ENCODE measurements at places on chromosomes 12 and 14. TPM values are rescaled to one million over a fixed set of nuclear protein-coding genes. Genes with fewer than 3 reads are reported as not detected.

DNA sequence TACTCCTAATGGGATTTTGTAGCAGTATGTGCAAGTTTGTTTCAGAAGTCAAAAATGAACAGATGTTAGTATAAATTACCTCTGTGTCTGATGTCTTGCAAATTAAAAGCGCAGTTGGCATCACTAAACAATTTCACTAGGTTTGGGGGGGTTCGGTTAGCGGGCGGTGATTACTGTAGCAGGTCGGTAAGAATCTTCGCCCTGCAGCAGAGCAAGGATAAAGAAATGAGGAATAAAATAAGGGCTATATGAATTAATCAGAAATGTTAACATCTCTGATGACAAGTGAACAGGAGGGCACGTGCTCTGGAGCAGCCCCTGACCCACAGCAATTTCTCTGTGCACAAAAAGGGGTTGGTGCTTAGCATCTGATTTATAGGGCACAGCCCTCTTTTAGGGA, 43.6 kb upstream of the VSX2 start:
- no peak for DNase-seq

STXBP6 gene
- polyA plus RNA-seq: 24.9 TPM

GUCY2C gene
- polyA plus RNA-seq: 0.32 TPM

DNA sequence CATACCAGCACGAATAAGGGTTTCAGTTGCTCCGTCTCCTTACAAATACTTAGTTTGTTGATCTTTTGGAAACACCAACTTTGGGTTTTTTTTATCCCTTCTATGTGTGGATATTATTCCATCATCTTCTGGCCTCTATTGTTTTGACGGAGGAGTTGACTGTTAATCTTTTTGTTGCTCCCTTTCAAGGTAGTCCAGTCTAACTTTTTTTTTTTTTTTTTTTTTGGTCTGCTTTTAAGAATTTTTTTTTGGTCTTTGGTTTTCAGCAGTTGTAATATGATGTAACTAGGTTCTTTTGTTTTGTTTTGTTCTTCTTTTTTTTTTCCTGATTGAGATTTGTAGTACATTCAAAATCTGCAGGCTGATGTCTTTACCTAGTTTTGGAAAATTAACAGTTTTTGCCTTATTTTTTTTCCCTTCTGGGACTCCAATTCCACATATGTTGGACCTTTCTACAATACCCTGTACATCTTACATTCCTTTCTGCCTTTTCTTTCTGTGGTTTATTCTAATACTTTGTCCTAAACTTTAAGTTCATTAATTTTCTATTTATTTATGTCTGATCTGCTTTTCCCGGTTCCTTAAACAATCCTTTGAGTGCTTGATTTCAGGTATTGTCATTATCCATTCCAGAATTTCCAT, 54.9 kb downstream of the DNAH10 start:
- DNase-seq: no peak

CCDC175 gene
- not detected for polyA plus RNA-seq

GRCh38 chr14:99889268-99889667, 96.1 kb downstream of the EML1 start:
- no peak for DNase-seq

- DNase-seq: no peak
Observed at GRCh38 chr14:54105406-54105805, 148.8 kb upstream of the BMP4 start.

DNA sequence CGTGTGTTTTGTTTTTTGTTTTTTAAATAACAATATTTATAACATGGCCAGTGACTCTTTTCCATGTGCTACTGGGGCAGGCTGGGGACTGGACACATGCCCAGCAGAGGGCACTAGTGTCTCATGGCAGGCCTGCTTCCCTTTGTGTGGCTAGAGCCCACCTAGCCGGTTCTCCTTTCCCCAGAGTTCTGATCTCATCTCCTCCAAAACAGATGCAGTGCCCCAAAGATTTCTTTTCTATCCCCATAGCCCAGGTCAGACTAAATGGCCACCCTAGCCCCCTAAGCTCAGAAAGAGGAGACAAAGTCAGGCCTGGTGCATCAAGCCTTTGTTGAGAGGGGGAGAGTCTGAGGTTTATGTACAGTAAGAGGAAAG, 21.2 kb downstream of the PRPF40B start:
- peak; percentile 82 for DNase-seq

GRCh38 chr14:74062809-74063150, 21.5 kb downstream of the ALDH6A1 start:
- no peak for DNase-seq

DNA sequence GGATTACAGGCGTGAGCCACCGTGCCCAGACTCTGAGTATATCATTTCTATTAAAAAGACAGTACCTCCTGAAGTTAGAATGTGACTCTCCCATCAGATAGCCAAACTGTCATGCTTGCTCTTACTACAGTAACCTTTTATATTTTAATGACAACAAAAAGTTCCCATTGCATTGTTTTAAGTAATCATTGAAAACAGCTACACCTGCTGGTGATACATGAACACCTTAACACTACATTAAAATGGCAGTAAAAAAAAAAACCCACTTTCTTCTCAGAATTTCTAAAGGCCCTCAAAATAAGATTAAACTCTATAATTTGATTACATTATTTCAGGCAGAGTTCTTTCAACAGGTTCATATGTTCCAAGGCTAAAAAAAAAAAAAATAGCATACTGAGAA, 76.7 kb downstream of the SH2B3 start:
- no peak for DNase-seq

GRCh38 chr12:110574044-110574443, 9.1 kb downstream of the PPTC7 start:
- DNase-seq: no peak

FAIM2 gene
- 10.3 TPM for polyA plus RNA-seq

DNA sequence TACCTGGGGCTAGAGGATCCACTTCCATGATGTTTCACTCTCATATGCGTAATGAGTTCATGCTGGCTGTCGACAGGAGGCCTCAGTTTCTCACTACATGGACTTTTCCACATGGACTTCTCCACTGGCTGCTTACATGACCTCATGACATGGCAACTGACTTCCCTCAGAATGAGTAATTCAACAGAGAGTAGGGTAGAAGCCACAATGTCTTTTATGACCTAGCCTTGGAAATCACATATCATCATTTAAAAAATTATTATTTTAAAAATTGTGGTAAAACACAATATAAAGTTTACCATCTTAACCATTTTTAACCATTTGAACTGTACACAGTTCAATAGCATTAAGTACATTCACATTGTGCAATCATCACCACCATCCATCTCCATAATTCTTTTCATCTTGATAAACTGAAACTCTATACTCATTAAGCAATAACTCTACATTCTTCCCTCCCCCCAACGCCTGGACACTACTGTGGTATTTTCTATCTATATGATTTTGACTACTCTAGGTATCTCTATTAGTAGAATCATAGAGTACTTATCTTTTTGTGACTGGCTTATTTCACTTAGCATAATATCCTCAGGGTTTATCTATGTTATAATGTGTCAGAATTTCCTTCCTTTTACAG, 144.5 kb downstream of the TGFB3 start:
- DNase-seq: no peak

LRFN5 gene
- polyA plus RNA-seq: 8.4 TPM

GRCh38 chr14:56059054-56059453, 59.2 kb upstream of the PELI2 start:
- no peak for DNase-seq

DNA sequence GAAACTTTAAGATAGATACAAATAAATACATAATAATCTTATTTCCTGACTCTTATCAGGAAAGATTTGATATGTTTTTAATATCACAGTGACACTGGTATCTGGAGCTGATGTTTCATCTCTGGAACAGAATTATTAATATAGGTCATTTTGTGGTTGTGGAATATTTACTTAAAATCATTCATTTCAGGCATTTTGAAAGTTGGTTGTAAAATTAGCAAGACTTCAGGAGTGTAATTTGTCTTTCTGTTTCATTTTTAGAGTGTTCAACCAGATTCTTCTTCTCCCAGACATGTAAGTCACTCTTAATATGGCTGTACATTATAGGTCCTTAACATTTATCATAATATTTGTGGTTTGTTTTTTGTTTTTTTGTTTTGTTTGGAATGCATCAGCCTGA, 115.7 kb downstream of the PCNX1 start:
- DNase-seq: no peak

DNA sequence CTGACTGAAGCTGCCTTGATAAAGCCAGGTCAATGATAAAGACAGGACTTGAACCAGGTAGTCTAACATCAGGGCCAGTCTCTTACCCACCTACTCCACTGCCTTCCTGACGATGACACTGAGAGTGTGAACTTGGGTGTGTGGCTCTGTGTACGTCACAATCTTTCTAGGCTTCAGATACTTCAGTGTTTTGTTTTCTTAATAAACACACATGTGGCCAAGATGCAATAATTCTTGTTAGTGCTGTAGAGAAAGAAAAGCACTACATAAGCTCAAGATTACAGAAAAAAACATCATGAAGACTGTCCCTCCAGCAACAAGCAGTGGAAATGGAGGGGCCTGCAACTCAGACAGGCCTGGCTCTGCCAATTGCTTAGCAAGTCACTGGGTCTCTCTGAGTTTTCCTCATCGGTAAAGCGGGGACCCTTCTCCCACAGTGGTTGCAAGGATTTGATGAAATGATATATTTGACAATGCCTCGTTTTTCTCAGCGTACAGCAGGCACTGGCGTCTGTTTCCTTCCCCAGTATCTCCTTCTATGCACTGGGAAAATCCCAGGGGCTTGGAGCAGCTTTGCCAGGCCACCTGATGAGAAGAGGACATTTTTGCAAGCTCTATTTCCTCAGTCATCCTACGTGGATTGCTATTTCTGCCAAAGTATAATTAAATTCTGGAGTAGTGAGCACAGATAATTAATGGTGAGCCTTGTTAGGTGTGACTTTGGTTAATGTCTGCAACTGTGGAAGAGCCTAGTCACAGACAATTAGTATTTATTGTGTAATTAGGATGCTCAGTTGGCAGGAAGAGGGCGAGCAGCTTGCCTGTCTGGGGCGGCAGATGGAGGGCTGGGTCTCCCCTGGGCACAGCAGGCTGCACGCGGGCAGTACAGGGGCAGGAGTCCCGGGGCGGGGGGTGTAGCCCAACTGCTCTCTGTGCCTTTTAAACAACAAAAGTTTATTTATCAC, 55.8 kb upstream of the CHGA start:
- no peak for DNase-seq

- DNase-seq: peak; percentile 52
Observed at GRCh38 chr12:1630133-1630826, 1.2 kb downstream of the WNT5B start.

SIX1 gene
- 85.1 TPM for polyA plus RNA-seq

ST8SIA1 gene
- 11.6 TPM for polyA plus RNA-seq

CLEC4A gene
- 2.7 TPM for polyA plus RNA-seq

- no peak for DNase-seq
Observed at GRCh38 chr12:121005346-121005815, 10.9 kb downstream of the C12orf43 start.

ACVRL1 gene
- polyA plus RNA-seq: 52.0 TPM

PPP4R4 gene
- 0.22 TPM for polyA plus RNA-seq

- no peak for DNase-seq
Observed at GRCh38 chr14:92552066-92552465, 38.5 kb downstream of the RIN3 start.

DNA sequence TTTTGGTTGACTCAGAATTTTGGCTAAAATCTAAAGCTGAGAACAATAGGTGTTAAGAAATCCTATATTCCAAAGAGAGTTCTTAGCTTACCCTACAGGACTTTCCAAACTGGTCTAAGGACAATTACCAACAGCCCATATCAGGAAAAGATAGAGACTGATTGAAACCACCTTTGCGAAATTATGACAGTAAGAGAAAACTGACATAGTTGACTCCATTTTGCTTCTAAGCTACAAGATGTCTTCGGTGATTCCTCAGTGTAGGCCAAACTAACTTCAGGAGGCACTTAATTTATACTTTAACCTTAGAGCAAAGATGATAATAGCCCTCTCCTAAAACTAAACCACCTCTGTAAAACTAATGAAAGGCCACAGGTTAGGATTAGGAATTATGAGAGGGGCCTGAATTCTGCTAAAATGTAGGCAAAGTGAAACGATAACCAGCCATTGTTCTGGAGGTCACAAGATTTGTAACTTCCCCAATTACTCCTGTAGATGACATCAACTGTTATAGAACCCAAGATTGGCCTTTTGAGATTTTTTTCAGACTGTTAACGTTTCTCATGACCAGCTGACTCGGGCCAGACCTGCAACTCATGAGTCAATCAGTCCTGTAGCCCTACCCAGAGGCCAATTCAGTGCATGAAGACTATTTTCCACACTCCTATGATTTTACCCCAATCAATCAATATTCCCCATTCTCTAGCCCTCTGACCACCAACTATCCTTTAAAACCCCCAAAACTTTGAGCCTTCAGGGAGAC, 43.0 kb downstream of the KLRG1 start:
- no peak for DNase-seq

- no peak for DNase-seq
Observed at GRCh38 chr14:89325299-89325883, 91.6 kb downstream of the FOXN3 start.

DNA sequence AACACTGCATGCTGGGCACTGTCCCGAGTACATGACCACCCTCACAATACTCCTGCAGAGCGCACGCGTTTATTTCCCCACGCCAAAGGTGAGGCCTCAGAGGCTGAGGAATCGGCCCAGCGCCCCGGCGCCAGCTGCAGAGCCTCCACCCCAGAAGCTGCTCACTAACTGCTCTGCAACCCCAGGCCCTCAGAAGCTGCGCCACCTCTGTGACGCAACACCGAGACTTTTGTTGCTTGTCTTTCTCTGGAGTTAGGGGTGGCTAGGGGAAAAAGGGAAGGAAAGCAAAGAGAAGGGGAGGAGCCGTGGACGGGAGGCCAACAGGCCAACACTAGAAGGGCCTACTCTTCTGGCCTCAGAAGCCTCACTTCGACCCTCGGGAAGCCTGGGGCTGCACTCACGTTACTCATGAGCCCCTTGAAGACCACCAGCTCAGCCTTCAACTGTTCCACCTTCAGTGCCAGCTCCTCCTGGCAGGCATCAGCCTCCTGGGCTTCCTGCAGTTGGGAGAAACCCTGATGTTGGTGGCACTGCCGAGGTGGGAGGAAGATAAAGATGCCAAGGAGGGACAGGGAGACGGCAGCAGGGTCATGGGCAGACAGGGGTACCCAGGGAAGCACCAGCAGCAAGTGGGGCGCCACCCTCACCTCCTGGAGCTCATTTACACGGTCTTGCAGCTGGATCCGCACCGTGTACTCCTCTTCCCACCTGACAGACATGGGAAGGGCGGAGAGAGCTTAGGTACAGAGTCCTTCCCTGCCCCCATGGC, 5.4 kb downstream of the IFFO1 start:
- DNase-seq: no peak

B4GALNT3 gene
- polyA plus RNA-seq: 12.9 TPM

GRCh38 chr14:60061371-60061770, 30.4 kb upstream of the PCNX4 start:
- DNase-seq: no peak

CLEC12A gene
- 0.56 TPM for polyA plus RNA-seq

KLRD1 gene
- polyA plus RNA-seq: 0.59 TPM

DNA sequence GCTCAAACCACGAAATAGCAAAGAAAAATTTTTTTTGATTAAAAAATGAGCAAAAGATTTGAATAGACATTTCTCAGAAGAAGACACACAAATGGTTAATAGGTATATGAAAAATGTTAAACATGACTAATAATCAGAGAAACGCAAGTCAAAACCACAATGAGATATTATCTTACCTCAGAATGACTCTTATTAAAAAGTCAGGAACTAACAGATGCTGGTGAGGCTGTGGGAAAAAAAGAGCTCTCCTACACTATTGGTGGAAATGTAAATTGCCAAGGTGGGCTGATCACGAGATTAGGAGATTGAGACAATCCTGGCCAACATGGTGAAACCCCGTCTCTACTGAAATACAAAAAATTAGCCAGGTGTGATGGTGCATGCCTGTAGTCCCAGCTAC, 315.5 kb upstream of the FLRT2 start:
- DNase-seq: no peak

GRCh38 chr14:105300542-105301102, at the start of gene BRF1:
Gene BRF1, minus strand, starts transcription at chr14:105301001. Its CDS starts 372 bp downstream, at chr14:105300629.
- DNase-seq: peak; percentile 95
